Forelimb muscle (tissue), 1 donor: ENCODE measurements at places on chromosomes 12 and 14. TPM values are rescaled to one million over a fixed set of nuclear protein-coding genes. Genes with fewer than 3 reads are reported as not detected.

MYRFL gene
- polyA plus RNA-seq, result 0.25 TPM

- DNase-seq, result no peak
Measured at GRCh38 chr12:92469837-92470236, 233.0 kb upstream of the PLEKHG7 start.

GRCh38 chr12:125944446-125944845 is 879.2 kb downstream of the AACS start:
- DNase-seq, result no peak

- DNase-seq, result no peak
Measured at GRCh38 chr12:18139254-18139653, 49.3 kb upstream of the RERGL start.

CCDC63 gene
- 0.11 TPM for polyA plus RNA-seq

ZFHX2 gene
- polyA plus RNA-seq, result 1.5 TPM

GRCh38 chr14:103886304-103887169 is 39.2 kb upstream of the PPP1R13B start:
- no peak for DNase-seq

STX2 gene
- 14.6 TPM for polyA plus RNA-seq

DNA sequence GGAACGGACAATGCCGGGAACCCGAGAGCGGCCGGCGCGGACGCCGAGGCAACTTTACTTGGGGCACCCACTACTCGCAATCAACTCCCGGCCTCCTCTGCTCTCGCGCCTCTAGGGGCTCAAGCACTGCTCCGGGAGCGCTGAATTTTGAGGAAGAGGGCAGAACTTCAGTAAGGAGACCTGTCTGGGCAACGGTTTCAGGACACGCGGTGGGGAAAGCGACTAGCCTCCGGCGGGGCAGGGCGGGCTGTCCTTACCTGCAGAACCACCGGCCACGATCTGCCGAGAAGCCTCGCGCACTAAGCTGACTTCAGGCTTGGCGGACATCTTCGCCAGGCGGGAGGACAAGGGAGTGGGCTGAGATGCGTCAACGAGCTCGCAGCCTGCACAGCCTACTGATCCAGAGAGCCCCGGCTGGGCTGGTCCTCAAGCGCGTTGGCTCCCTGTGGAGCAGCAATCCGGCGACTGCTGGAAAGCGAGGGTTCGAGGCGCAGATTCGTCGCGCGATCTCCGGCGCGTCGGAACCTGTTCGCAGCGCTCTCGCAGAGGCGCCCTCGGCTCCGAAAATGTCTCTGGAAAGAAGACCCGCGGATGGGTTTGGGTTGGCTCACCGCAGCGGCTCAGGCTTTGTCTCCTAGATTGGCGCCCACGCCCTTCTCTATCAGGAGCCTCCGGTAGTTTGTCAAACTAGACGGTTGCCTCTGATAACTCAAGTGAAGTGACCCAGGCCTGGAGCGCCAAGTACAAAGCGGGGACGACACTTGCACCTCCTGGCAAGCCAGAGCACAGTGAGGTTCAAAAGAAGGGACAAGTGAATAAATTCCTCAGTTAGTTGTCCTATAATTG is at the start of gene SLC25A21:
SLC25A21 (minus strand) TSS at position 583 of the 846 bp plus-strand sequence.
- no peak for DNase-seq

- no peak for DNase-seq
Measured at GRCh38 chr12:59075141-59075540, 154.8 kb upstream of the LRIG3 start.

GRCh38 chr12:57360468-57360867 is 70.4 kb downstream of the R3HDM2 start:
- no peak for DNase-seq

DNA sequence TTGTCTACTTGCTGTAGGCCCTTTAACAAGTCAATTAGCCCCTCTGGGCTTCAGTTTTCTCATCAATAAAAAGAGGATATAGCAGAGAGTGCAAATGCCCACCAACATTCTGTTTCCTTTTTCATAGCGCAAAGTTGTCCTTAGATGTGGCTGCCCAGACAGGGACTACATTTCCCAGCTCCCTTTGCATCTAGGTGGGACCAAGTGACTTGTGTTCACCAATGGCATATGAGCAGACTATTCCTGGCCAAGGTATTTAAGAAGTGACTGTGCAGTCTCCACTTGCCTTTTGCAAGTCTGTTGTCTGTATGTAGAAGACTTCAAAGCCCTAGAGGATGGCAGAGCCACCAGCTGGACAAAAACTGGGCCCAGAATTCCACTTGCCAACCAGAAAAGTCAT is 59.7 kb downstream of the DAO start:
- DNase-seq, result no peak

FIGNL2 gene
- polyA plus RNA-seq, result 1.2 TPM

- no peak for DNase-seq
Measured at GRCh38 chr14:91250912-91251311, 6.4 kb upstream of the GPR68 start.

DNA sequence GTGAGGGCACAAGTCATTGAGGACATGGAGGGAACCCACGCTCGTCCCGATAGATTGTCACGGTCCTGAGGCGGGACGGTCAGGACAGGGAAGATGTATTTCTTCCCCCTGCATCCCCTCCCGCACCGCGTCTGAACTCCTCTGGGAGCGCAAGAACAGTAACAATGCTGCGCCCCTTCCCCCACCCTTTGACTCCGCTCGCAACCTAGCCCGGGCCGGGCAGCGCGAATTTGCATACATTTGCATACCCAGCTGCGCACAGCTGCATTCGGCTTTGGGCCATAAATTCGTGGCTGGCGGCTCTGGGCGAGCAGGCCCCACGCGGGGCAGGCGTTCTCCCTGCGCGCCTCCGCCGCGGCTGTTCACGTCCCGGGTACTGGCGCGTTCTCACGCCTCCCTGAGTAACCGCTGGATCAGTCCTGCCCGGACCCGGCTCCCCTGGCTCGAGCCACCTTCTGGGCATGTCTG is 29.0 kb upstream of the SMUG1 start:
- DNase-seq, result no peak

DNA sequence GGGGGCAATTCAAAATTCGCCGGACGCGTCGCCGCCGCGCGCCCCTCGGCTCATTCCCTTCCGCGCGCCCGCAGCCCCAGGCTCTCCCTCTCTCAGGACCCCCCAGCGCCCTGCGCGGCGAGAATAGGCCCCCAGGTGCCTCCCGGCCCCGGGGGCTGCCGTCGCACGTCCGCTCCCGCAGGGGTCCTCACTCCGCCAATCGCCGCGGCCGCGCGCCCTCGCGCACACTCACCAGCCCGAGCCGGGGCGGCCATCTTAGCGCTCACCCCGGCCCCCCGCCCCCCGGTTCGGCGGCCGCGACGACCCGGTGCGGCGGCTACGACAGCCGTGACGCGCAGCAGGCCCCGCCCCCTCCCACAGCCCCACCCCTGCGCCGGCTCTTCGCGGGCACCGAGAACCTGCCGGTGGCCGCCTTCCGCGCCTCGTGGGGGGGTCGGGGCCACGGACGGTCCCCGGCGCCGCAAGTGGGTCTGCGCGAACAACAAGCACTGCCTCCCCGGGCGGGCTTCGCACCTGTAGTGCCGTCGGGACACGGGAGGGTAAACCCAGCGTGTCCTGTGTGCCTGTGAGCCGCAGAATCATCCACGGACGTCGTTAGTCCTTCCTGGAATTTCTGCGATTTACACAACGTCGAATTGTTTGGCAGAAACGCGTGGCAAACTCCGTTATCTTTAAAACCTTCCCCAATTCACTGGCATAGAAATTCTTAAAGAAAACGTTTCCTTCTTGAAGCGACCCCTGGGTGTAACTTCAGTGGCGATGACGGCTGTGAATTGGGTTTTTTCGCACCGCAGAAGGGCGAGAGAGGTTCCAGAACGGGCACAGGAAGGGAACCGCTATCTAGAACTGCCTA is 2.5 kb downstream of the USP44 start:
- no peak for DNase-seq

GRCh38 chr12:42799966-42800365 is 210.4 kb upstream of the PRICKLE1 start:
- DNase-seq, result no peak

DNA sequence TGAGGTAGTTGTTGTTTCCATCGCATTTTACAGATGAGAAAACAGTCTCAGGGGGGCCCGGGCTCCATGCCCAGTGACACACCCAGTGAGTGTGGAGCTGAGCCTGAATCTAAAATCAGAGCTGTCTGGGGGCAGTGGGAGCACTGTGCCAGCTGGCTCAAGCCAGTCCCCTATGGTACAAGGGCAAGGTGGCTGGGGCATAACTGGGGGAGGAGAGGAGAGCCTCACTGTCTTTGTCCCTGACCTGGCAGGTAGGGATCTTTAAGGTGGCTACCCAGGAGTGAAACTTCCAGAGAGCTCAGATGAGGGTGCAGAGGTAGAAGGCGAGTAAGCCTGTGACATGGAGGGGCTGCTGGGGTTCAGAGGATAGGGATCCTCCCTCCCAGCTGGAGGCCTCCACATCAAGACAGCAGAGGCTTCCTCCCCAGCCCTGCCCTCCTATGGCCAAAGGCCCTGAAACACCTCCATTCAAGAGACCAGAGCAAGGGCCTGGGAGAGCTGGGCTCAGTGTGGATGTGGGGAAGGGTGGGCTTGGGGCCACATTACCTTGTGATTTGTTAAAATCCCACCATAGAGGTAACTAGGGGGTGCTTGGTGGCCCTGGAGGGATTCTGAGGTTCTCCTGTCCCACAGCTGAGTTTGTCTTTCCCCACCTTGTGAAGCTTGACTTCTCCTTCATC is 33.1 kb downstream of the ASCL4 start:
- DNase-seq, result no peak

KLHL33 gene
- polyA plus RNA-seq, result 1.1 TPM

DDX47 gene
- polyA plus RNA-seq, result 46.5 TPM

GRCh38 chr12:28026701-28027100 is 54.2 kb upstream of the PTHLH start:
- DNase-seq, result no peak

ZNF705A gene
- 0.25 TPM for polyA plus RNA-seq

GRCh38 chr12:49055978-49056754 is 4.4 kb downstream of the KMT2D start:
- DNase-seq, result no peak

DNA sequence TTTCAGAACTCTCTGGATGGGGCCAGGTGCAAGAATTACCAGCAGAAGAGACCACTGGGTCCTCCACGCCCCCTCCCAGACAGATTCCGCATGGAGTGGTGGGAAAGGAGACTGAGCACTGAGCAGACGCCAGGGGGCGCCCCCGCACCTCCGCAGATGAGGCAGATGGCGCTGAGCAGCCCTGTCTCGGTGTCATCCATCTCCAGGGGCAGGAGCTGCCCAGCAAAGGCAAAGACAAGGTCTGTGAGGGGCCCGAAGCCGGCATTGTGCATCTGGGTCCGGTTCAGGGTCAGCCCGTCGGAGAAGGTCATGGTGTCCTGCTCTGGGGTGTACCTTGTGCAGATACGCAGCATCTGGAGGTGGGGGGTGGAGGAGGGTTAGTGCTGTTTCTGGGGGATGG is 6.3 kb upstream of the ITGB7 start:
- no peak for DNase-seq

C12orf75 gene
- 4.9 TPM for polyA plus RNA-seq

GRCh38 chr12:114294303-114294685 is 111.7 kb downstream of the TBX5 start:
- no peak for DNase-seq

GRCh38 chr14:94400422-94400841 is 12.0 kb upstream of the SERPINA1 start:
- DNase-seq, result no peak
